ENCODE measurements at places on chromosomes 2 and 18.

GRCh38 chr2:43462866-43463641 is 132.8 kb downstream of the THADA start:
- peak; percentile 97 for DNase-seq

GRCh38 chr2:218392891-218393462 is 6.7 kb upstream of the CTDSP1 start:
- DNase-seq: no peak

- DNase-seq: no peak
Measured at GRCh38 chr2:172308253-172308935, 119.0 kb upstream of the ITGA6 start.

DNA sequence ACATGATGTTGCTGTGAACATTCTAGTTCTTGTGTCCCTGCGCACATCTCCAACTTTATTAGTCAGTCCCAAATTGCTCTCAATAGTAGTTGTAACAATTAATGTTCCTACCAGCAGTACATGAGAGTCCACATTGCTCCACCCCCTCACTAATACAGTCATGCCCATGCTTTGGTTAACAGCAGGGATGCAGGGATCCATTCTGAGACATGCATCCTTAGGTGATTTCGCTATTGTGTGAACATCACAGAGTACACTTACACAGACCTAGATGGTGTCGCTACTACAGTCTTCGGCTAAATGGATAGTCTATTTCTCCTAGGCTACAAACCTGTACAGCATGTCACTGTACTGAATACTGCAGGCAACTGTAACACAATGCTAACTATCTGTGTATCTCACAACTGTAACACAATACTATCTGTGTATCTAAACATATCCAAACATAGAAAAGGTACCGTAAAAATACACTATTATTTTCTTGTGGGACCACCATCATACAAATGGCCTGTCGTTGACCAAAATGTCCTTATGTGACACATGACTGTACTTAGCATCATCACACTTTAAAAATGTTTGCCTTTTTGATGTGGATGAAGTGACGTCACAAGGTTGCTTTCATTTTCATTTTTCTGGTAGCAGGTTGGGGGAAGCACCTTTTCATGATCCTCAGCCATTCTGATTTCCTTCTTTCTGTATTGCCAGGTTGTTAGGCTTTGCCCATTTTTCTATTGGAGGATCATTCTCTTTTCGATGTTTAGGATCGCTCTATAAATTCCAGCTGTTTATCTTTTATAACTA is 82.9 kb upstream of the RNF152 start:
- no peak for DNase-seq

DNA sequence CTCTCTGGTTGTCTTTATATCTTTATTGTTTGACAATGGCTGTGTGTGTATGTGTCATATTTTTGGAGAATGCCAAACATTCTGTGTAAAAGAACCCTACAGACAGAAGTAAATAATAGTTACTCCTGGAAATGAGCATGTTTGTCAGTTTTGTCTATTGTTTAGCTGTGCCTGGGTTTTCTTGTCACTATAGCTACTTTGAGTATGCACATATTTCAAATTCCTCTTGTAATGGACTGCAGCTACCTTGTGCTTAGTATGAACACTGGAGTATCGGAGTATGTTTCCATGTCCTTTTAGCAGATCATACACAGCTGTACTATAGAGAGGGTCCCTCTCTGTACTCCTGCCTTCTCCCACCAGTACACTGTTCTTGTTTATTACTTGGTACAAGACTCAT is 58.0 kb upstream of the DOCK10 start:
- DNase-seq: no peak

DNA sequence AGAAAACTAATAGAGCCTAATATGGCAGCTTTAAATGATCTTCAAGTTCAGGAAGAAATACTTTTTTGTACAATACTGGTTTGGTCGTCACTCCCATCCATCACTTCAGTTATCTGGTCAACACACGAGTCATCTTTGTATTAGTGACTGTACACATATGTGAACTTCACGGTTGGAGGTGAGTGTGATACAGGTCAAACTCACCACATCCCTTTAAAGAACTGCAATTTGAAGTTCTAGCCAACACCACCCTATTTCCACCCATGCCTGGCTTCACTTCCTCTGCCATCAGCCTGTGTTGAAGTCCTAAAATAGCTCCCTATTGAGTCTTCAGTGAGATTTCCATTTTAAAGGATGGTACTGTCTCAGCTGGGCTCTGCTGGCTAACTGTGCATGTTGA is 361.9 kb downstream of the TXNL1 start:
- DNase-seq: no peak

- no peak for DNase-seq
Measured at GRCh38 chr2:68158134-68158447, 403 bp downstream of the PNO1 start.

DNA sequence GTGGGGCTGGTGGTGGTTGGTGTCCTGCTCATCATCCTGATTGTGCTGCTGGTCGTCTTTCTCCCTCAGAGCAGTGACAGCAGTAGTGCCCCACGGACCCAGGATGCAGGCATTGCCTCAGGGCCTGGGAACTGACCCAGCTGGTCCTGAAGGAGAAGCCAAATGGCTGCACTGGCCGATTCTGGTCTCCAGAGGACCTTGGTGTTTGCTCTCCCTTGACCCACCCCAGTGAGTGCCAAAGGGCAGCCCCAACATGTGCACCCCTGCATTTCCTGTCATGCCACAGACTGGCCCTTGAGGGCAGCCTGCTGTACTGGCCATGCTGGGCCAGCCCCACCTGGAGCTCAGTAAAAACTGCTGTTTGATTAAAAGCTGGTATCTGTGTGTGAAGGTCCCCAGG is 2.5 kb upstream of the RNF181 start:
- DNase-seq: peak; percentile 44

- DNase-seq: no peak
Measured at GRCh38 chr2:1203772-1204171, 209.5 kb upstream of the TPO start.

DNA sequence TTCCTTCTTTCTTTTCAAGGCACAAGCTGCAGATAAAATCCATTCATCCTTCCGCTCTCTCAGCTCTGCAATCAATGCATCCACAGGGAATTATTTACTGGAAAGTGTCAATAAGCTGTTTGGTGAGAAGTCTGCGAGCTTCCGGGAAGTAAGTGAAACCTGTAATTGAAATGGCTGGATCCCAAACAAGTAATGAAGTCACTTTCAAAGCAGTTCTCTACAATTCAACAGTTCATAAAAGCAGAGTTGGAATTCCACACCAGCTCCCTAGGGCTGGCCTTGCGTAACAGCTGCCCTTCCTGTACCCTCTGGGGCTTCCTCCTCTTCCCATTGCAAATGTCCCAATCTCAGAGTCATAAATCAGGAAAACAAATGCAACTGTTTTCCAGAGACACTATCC is 9.6 kb downstream of the SERPINB2 start:
- DNase-seq: no peak

- no peak for DNase-seq
Measured at GRCh38 chr2:76998152-76998551, 524.0 kb downstream of the LRRTM4 start.

DNA sequence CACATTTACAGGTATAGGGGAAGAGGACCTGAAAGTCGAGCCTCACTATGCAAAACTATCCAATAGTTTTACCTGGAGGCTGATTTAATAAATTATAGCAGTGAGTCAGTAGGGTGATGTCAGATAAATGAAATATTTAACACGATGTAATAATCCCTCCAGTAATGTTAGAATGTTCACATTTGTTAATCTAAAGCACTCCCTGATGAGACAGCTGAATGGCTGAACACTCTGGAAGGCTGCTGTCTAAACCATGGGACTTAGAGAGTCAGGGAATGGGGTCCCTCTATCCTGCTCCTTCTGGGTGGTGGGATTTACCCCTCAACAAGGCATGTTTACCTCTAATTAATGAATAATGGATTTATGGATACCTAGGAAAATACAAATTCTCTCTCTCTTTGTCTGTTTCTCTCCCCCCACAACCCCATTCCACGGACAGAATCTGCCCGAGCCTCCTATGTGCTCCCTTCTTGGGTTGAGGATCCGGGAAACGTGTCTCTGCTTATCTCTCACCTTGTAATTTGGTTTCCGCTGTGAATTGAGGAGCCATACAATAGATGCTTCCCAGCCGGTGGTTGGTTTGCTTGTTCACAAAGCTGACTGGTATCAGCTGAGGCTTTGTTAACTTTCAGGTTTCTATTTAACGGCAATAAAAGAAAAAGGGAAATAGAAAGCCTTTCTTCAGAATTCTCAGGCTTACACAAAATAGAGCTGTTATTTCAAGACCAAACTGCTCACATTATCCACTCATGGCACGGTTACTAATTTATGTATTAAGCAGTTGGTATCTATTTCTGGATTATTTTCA is 25.9 kb downstream of the LRRC30 start:
- no peak for DNase-seq
